Frontal cortex (tissue), 4 donors: ENCODE measurements at places on chromosomes 12 and 14.
A peak's percentile ranks its signal among the peaks of the same experiment; 100 is the strongest.

- no peak for DNase-seq
These were observed 425.0 kb downstream of the NPAS3 start for GRCh38 chr14:33363682-33364081.

- no peak for DNase-seq
These were observed 56.9 kb upstream of the TSPAN8 start for GRCh38 chr12:71214511-71215285.

GRCh38 chr12:45130881-45131281 is 80.0 kb upstream of the DBX2 start:
- DNase-seq: peak; percentile 12

DNA sequence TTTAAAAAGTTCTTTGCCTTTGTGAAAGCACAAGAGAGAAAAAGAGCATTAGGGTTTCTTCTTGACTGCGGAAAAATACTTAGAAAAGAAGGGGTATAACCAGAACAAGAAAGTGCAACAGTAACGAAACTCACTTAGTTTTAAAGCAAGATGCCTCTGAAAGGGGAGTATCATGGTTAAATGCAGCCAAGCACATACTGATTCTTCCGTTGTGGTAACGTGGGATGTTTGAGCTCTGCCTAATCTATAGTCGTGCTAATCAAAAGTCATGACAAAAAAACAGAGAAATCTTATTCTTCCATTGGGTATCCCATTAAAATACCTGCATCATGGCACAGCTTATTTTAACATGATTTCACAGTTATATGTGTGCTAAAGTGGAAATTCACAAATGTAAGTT is 187.8 kb upstream of the LRFN5 start:
- DNase-seq: no peak

GRCh38 chr14:103503296-103503695 is 19.3 kb downstream of the CKB start:
- DNase-seq: no peak
